DMS53 (cell line): ENCODE measurements at places on chromosomes 1 and 21.

DNA sequence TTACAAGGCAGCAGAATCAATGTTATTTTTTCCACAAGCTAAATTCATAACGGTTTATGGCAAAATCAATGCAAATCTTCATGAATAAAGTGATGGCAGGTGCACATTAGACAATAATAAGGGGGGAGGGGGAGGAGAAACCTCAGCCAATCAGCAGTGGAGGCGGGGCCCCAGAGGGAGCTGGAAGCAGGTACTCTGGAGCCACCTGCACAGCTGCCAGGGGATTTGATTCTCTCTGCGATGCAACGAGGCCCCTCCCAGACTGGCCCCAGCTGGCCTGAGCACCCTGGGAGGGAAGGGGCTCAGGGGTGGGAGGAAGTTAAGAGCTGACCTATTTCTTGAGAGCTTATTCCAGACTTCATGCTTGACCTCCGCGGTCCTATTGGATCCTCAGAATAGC, 127.8 kb upstream of the IGSF21 start:
- DNase-seq, result peak; percentile 5

- peak; percentile 21 for DNase-seq
Measured at GRCh38 chr21:41247561-41248545, 68.7 kb upstream of the FAM3B start.

- no peak for DNase-seq
Measured at GRCh38 chr1:44688760-44689446, 14.4 kb downstream of the ARMH1 start.

GRCh38 chr1:29602203-29602602, 365.9 kb downstream of the PTPRU start:
- no peak for DNase-seq

DNA sequence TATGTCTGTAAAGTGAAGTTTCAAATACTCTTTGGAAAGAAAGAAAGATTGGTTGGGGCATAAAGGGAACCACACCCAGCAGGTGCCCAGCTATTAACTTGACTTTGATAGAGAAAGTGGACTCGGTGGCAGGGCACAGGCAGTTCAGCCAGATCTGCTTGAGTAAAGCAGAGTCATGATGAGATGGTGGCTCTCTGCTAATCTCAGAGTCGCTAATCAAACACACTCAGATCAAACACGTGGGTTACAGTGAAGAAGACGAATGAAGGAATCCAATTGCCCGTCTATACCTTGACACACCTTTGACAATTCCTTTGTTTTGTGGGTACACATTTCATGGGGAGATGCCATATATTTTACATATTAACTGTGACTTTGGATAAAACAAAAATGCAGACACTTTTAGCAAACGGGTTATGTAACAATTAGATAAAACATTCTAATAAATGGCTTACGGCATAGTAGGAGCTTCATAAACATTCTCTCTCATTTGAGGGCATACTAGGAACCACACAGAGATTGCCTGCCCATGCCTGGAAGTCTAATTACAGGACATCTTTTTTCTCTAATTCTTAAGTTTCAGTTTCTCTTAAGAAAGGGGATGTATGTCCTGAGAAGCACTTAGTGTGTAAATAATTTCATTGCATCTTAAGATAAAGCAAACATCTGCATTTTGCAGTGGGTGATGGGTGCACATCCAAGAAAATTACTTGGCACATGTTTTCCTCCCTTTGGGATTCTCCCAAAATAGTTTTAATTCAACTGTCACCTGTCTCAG, 7.2 kb downstream of the CBR1 start:
- peak; percentile 16 for DNase-seq

DNA sequence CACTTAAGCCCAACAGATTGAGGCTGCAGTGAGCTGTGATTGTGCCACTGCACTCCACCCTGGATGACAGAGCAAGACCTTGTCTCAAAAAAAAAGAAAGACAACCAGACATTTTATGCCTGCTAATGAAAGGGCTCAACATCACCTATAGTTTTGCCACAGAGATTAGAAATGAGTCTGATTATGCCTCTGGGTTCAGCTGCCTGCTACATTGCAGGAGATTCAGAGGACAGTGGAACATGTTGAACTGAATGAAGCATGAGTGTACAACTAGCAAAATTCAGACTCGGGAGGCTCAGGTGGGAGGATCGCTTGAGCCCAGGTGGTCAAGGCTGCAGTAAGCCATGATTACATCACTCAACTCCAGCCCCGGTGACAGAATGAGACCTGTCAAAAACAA, 46.0 kb downstream of the EXO1 start:
- DNase-seq, result no peak

- no peak for DNase-seq
Measured at GRCh38 chr1:85490270-85490985, 25.5 kb upstream of the DDAH1 start.

- no peak for DNase-seq
Measured at GRCh38 chr21:34338226-34338625, 25.6 kb upstream of the KCNE2 start.

DNA sequence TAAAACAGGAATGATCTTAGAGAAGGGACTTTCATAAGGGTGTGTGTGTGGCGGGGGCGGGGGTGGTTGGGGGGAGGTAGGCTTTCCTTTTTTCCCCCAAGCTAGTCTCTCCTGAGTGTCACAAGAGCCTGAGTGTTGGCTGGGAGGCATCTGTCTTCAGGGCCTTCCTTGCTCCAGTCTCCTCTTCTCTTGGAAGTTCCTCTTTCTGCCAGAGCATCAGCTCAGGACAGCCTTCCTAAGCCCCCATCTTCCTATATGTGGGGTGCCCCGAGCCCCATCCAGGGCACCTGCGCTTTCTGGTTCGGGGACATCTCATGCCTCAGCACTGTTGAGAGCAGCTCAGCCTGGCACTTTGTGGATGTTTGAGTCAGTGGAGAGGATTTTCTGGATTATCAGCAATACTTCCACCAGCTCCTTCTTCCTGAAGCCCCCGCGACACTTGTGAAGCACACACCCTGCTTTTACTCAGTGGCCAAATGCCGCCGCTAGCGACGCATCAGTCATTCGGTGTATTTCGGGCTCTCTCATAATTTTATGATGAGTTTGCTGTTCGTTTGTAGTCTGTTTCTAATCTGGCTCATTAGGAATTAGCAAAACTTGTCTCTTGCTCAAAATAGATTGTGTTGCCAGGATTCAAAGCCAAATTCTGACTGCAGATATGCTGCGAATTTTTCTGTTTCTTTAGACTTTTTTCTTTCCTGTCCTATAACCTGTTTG, 61.7 kb downstream of the GALNT2 start:
- DNase-seq, result no peak

DNA sequence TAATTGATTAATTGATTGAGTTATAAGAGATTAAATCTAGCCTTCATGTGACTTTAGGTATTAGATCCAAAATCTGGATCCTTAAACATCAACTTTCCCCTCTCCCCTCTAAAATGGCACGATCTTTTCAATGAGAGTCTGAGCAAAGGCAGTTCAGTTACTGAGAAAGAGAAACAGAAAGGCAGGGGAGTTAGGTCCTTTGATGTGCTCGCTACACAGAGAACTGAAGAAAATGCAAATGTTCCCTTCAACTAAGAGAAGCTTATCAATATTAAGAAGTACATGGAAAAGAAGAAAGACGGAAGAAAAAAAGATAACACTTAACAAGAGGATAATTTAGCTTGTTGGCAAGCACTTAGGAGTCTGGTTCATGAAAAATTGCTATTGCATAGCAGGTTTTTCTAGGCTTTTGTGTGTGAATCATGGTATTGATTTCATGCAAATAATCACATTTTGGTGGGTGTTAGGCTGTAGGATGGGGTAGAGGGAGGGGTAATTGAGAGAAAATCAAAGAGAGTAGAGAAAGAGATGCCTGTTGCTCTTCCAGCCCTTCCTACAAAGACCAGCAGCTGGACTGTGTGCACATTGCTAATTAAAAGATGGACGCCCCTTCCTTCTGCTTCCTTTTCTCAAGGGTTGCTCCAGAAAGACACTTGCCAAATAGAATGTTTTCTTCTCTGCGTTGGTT, 307.6 kb upstream of the PLXNA2 start:
- no peak for DNase-seq

GRCh38 chr1:224499204-224499603, 64.6 kb upstream of the WDR26 start:
- DNase-seq, result no peak

DNA sequence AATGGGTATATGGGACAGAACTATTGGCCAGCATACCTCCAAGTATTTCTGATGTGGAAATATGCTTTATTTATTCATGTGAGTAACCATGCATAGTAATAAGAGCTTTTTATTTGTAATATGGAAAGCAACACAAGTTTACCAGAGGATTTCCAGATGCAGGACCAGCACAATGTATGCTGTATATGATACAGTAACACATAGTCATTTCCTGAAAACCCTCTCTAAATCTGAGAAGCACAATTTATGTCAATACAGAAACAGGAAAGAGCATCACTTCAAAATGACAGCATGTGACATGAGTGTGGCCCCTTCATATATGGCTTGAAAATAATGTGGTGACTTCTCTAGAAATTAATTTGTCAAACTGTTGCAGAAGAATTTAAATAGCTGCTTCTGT, 1134.7 kb upstream of the ADGRL2 start:
- DNase-seq, result peak; percentile 57

DNA sequence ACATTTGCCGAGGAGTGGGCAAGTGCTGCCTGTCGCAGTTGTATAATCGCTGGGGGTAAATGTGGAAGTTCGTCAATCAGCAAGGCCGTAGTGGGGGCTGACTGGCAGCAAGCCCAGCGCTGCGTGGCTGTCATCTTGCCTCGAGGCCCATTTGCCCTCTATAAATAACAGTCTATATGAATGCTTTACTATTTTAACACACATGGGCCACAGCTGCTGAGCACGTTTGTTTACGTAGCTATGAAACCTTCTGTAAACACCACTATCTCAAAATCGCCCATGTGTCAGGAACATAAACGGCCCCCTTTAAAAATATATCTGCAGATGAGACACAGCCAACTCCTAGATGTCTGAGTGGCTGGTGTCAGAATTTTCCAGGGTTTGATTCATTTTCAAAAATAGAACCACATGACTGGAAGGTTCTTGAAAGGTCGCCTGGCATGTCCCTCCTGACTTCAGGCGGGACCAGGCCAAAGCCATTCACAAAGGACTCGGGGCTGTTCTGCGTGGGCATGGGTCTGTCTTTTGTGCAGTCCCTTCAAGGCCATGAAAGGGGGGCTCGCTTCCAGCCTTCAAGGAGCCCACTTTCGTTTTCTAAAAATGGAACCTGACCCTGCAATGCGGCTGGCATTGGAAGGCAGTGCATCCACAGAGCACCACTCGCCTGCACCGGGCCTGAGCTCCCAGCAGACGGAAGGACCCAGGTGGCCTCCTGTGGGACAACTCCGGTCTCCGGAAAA, 205.5 kb downstream of the KCNJ6 start:
- DNase-seq, result no peak

DNA sequence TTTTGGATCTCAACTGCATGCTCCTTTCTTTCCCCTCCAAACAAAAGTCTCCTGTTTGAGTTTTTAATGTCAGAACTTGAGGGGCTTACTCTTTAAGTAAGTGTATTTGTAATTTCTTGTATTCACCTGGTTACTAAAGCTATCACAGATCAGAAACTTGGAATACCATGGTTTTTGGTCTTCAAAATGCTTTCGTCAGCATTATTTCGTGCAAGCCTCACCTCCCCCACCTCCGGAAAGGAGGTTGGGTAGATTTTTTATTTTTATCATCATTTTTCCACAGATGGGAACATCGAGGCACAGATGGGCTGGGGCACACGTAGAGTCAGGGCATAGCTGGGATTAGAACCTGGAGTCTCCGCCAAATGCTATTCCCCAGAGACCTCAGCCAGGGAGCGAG, 100.7 kb downstream of the IER5 start:
- no peak for DNase-seq

DNA sequence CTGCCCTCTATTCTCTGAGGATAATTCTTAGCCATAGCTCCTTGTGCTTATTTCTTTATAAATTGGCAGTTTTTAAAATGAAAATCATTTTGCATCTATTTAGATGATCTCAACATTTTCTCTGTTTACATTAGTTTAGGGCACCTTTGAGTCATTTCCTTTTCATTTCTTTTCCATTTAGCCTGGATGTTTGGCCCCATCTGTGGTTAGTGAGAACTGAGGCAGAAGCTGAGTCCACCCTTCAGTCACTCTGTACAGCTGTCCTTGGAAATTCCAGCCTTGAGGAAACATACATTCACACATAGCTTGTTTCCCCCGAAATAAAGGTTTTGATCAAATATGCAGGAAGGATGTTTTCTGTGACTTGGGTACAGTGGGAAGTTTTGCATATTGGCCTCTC, 123.7 kb downstream of the NTNG1 start:
- DNase-seq, result peak; percentile 30

DNA sequence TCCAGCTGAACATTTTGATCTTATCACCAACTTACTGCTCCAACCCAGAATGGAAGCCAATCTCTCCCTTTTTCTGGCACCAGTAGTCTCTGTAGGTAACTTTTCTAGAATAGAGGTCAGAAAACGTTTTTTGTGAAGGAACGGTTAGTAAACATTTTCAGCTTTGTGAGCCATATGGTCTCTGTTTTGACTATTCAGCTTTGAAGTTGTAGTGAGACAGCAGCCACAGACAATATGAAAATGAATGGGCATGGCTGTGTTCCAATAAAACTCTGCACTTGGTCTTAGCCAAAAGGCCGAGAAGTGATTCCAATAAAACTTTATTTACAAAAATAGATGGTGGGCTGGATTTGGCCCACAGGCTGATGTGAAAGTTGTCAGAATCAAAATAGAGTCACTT, 28.9 kb downstream of the MAP10 start:
- no peak for DNase-seq

- peak; percentile 94 for DNase-seq
Measured at GRCh38 chr1:108817016-108817415, 39.9 kb downstream of the AKNAD1 start.

DNA sequence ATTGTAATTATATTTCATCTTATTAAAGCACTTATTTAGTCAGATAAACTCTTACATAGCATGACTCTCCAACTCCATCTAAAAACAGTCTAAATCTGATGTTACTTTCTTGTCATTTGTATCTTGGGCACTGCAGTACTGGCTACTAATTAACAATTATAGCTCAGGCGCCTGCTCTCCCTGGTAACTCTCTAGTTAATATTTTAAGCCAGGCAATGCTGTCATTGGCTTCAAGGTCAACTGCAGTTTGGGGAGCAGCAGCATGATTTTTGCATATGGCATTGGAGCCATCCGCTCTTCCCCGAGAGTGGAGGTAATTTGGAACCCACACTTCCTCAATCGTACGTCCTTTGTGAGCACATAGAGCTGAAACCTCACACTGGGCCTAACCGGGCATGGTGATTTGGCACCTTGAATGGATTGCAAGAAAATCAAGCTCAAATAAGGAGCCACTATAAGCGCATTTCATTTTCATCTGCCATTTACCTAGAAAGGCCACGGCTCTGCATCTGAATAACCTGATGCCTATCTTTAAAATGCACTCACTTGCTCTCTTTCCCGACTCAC, 187.7 kb downstream of the KAZN start:
- no peak for DNase-seq

DNA sequence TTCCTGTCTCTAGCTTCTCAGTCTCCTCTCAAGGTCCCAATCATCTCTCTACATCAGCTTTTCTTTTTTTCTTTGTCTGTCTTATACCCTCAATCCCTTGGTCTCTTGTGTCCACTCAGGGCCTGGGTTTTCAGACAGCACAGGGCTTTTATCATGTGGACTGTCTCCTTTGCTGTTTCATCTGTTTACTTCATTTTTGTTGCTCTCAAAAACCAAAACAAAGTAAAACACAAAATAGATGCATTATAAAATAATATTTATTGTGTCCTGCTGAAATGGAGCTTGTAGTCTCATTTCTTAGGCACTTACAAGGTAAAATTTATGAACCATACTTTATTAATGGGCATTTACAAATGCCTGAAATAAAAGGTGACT, 17.8 kb upstream of the SLAMF6 start:
- no peak for DNase-seq
